ENCODE measurements at places on chromosomes 12 and 14. TPM values are rescaled to one million over a fixed set of nuclear protein-coding genes. Genes with fewer than 3 reads are reported as not detected.

GRCh38 chr12:120849765-120850164 lies 54.4 kb downstream of the SPPL3 start:
- no peak for DNase-seq

- DNase-seq, result no peak
Observed at GRCh38 chr14:76456891-76457586, 81.1 kb downstream of the ESRRB start.

Gene SLC7A8
- total RNA-seq, result not detected

DNA sequence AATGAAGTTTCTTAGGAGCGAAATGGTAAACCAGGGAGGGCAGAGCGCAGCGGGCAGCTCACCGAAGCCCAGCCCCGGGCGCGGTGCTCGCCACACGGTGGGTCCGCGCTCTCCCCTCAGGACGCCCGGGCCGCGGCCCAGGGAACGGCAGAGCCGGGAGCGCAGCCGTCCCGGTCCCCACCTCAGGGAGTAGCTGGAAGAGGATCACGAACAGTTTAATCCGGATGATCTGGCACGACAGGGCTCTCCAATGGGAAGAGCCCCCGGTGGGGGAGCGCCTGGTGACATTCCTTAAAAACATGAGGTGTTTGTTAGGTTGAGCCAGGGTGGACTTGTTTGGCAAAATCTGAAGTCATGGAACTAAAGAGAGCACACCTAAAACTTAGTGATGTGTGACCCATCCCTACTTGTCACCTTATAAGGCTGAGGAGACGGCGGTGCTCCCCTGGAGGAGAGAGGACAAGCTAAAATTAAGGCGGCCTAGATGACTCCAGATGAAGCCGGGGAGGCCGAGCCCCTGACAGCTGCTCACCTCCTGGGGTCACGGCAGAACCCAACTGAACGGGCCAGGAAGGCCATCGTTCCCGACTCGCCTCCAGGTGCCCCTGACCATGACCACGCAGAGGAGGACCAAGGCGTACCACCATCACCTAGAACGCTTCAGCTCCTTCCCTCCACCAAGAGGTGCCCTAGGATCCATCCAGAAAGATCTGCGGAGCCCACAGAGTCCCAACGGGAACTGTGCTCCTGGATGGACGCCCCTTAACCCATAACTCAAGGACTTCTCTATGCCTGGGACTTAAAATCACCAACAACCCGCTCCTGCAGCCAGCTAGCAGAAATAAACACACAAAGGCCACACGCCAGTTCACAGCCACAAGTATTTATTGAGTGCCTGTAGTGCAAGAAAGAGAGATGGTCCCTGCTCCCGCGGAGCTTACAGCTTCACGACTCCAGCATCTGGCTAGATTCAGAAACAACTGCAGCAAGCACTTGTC lies 866 bp upstream of the PITPNM2 start:
- DNase-seq, result no peak

DNA sequence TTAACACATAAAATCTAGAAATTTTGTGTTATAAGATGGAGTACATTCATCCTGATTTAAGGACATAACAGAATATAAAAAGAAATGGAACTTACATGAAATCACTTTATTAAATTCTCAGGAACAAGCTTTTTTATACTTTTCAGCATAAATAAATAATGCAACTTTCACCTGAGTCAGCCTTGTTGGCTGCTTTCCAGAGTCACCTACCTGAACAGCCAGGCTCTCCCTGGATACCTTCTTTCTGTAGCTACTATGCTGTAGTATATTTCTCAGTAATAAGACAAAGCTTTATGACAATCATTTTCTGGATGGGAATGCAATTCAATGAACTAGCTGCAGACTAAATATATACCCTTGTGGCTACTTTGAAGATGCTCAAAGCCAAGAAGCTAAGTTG lies 111.9 kb downstream of the NTS start:
- no peak for DNase-seq

DNA sequence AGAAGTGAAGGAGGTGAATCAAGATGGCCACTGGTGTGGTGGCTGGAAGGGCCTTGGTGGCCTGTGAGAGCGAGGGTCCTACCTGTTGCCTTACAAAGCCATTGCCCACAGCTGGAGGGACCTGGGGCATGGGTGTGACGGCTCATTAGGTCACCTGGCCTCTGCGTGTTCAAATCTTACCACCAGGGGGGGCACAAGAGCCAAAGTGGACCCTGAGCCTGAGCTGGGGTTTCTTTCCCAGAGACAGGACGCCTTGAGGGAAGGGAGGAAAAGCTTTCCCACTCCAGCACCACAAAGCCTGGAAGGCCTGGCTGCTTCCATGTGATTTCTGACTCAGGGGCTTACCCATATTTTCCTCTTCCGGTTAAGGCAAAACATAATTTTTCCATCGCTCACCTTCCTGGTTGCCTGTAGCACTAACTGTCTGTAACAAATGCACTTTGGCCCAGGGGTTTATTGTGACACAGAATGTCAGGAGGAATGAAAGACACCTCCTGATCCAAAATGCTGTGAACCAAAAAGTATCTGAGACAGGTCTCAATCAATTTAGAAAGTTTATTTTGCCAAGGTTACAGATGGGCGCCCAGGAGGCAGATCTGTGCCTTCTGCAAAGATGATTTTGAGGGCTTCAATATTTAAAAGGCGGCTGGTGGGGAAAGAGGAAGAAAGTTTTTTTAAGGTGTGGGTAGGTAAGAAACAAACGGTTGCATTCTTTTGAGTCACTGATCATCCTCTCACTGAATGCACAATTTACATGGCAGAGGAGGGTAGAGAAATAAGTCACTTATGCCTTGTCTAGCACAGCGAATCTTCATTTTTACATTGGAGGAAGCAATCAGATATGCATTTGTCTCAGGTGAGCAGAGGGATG lies 4.3 kb upstream of the CD9 start:
- DNase-seq, result peak; percentile 87

DNA sequence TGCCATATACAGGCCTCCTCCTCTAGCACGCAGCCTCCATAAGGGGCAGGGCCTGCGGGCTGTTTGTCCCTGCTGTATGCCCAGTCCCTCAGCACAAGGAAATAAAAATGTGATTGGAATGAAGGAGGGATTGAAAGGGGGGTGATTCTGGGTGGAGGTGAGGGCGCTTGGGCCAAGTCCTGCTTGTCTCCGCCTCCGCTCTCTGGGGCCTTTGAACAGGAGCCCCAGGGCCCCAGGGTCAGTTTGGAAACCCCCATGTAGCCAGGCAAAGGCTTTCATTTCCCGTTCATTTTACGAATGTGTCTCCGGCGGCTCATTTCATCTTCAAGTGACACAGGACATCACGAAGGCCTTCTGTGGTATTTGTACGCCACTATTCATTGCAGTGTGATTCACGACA lies 4.5 kb upstream of the CACNA2D4 start:
- DNase-seq, result no peak

Gene CLEC2D
- total RNA-seq, result 1.5 TPM

Gene PNMA1
- 7.4 TPM for total RNA-seq

DNA sequence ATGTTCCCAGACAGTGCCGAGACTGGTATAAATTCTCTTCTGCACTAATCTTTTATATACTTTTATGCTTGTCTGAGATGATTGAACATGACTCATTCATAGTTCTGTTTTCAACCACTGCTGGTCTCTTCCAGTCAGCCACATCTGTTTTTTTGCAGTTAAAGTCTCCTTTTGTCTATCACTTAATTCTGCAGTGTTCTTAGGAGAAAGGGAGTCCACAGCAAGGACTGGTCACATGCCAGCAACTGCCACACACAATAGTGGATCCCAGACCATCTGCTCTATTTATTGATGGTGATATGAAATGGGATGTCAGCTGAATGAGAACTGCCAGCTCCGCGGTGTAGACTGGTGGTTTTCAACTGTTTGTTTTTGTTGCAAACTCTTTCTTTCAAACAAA lies 379.8 kb downstream of the MED13L start:
- no peak for DNase-seq
